Coronary artery (tissue), 2 donors: ENCODE measurements at places on chromosomes 6 and 20.
A peak's percentile ranks its signal among the peaks of the same experiment; 100 is the strongest.

DNA sequence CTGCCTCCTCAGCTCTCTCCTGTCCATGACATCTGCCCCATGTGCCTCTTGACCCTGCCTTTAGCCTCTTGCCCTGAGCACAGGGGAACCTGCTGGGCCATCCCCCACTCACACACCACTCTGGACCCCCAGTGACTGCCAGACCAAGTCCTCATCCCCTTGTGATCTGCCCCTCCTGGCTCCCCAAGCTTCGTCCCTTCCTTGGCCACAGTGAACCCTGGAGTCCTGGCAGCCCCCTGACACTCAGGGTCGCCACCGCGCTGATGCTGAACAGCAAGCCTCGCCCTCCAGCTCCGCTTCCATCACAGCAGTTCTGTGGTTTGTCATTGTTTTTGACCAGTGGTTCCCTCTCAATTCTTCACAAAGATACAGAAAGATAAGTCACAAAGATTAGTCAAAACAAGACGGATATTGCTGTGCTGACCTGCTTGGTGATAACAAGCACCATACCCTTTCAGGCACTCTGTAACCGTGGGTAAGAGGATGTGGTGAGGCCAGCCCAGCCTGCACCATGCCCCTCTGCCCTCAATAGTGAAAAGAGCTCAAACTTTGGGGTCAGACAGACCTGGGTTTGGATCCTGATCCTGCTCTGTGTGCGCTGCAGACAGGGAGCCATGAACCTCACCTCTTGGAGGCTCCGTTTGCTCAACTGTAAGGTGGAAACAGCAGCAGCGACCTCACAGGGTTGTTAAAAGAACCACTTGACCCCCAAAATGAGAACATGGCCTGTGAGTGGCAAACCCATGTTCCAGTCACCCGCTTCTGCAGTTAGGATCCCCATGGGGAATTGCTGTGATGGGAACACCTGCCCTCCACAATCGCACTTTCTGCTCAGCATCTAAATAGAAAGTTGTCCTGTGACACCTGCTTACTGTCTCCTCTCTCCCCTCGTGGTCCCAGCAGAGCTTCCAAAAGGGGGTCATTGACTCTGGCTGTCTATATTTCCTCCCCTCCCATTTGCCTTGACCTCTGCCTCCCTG lies 114.5 kb downstream of the TOX2 start:
- DNase-seq: peak; percentile 52

- DNase-seq: no peak
Measured at GRCh38 chr6:149319422-149319821, 1.9 kb downstream of the TAB2 start.

- no peak for DNase-seq
Measured at GRCh38 chr6:128487055-128487454, 33.3 kb downstream of the PTPRK start.

GRCh38 chr20:1489764-1490436 lies 1.3 kb downstream of the SIRPB2 start:
- DNase-seq: peak; percentile 62

DNA sequence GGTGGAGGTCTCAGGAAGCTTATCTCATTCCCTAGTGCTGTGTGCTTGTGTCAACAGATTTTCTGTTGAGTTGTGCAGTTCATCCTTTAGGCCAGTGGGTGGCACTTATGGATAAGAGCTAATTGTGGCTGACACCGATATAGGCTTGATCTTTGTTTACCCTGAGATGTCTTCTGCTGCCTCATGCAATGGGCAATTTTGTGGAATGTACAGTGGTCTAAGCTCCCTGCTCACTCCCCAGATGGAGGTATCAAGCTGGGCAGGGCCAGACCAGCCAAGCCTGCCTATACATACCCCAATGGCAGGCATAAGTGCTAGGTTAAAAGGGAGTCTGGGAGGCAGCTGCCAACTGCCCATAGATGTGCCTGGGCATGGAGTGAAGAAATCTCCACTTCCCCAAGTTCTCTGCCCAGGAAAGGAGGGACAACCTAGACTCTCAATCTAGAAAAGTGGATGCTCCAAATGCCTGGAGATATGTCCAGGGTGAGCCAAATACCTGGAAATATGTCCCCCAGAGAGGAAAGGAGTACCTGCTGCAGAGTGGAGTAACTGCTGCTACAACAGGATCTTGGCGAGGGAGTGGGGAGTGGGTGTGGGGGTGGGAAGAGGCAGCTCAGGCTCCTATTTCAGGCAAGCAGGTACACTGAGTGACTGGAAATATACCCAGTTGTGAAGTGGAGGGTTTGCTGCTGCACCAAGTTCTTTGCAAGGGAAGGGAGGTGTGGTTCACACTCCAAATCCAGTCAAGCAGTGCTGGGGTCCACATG lies 53.2 kb upstream of the ARG1 start:
- no peak for DNase-seq
